ENCODE measurements at places on chromosomes 3 and 15.

GRCh38 chr3:152517502-152517901 is 248.8 kb downstream of the MBNL1 start:
- no peak for DNase-seq

- no peak for DNase-seq
Measured at GRCh38 chr3:58874795-58875194, 175.0 kb downstream of the CFAP20DC start.

GRCh38 chr3:195802261-195802701 is 9.4 kb downstream of the MUC4 start:
- DNase-seq: no peak

GRCh38 chr15:32729700-32730395 is 12.0 kb downstream of the GREM1 start:
- no peak for DNase-seq

DNA sequence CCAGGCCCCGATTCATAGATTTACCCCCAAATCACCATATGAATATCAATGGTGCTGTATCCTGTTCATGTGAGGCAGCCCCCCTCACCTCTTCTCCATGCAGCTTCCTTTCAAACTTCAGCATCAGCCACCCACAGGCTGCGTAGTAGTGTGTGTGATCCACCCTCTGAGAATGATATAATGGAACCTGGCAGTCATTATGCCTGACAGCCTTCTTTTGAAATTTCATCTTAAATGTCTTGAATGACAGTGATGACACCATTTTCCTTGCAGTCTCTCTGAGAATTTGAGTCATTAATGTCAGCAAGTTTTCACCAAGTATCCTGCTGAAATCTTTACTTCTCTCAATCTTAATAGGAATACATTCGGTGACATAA is 3.5 kb upstream of the CLRN1 start:
- DNase-seq: no peak

- no peak for DNase-seq
Measured at GRCh38 chr3:187465503-187465902, 97.3 kb downstream of the RTP4 start.

DNA sequence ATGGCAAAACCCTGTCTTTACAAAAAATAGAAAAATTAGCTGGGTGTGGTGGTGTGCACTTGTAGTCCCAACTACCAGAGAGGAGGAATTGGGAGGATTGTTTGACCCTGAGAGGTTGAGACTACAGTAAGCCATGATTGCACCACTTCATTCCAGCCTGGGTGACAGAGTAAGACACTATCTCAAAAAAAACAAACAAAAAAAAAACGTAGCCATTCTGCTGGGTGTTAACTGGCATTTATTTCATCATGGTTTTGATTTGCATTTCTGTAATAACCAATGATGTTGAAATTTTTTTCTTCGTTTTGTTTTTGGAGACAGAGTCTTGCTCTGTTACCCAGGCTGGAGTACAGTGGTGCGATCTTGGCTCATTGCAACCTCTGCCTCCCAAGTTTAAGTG is 63.3 kb downstream of the RPLP1 start:
- no peak for DNase-seq

- DNase-seq: no peak
Measured at GRCh38 chr3:115187149-115187757, 40.2 kb upstream of the ZBTB20 start.

DNA sequence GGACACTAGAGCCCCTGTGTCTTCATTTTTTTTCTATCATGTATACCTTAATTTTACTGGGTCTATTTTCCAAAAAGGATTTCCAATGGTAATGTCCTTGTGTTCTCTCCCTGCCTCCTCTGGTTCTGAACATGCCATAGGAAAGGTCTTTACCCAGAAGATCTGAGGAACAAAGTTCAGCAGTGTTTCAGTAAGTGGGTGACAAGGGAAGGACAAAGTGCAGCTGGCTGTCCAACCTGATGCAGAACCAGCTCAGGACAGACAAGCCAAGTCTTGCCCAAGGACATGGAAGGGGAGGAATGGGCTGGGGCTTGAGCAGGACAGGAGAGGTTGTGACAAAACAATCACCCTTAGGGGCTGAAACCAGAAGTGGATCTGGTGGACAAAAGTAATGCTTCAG is 61.2 kb upstream of the STRIT1 start:
- no peak for DNase-seq

- DNase-seq: no peak
Measured at GRCh38 chr3:179482857-179483256, 31.6 kb upstream of the GNB4 start.

GRCh38 chr3:187327845-187328244 is 36.3 kb upstream of the MASP1 start:
- DNase-seq: no peak

GRCh38 chr3:51718547-51719409 is 11.9 kb downstream of the GRM2 start:
- DNase-seq: no peak

DNA sequence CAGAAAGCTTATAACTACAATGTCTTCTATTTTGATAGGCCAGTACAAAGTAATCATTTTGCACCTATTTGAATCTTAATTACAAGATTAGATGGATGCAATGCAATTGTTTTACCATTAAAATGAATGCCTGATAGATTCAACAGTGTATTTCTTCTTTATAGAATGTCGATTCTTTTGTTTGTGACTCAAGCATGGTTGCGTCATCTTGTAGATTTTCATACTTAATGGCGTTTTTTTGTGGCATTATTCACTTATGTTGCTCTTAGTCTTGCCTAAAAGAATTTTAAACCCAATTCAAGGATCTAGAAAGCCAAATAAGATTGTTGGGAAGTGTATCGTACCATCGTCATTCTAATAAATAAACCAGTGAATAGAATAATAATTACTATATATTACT is 21.4 kb downstream of the ZBTB38 start:
- DNase-seq: no peak

DNA sequence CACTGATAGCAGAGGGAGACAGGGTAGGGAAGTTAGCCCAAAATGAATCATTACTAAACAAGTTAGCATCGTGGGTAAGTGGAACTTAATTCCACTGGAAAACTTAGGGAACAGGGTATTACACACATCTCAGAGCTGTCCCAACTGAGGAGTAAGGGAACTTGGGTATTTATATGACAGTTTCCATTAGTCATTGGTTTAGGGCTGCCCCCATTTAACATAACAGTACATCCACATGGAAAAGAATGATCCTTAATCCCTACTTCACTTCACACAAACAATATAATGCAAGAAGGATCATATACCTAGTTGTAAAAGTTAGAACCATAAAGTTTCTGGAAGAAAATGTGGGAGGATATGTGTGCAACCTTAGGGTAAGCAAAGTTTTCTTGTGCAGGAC is 4.3 kb upstream of the REC114 start:
- DNase-seq: no peak

DNA sequence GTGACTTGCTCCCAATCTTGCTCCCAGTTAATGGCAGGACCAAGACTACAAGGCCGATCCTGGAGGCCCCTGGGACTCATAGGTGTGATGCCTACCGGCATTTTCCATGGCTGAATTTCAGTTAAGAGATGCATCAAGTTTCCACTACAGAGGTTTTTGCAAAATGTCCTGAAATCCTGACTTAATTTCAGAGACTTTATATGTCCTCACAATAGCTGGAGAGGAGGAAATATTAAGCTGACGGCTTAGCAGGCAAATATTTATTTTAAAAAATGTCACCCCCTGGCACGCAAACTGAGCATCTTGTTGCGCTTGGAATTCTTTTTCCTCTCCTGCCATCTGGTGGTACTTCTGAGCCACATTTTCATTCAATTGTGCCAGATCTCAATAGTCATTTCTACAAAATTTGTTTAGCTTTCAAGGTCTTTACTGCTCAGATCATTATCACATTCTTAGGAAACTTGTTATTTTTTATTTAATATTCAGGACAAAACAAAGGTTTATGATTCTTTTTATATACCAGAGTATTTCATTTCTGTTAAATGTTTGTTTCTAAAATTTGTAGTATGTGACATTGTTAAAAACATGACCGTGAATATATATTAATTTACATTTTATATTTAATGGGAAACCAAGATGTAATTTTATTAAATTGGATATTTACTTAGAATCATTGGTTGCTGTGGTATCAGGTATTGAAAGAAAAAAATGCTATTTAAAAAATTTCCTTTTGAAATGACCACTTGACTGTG is 189.2 kb upstream of the THRB start:
- DNase-seq: peak; percentile 1

DNA sequence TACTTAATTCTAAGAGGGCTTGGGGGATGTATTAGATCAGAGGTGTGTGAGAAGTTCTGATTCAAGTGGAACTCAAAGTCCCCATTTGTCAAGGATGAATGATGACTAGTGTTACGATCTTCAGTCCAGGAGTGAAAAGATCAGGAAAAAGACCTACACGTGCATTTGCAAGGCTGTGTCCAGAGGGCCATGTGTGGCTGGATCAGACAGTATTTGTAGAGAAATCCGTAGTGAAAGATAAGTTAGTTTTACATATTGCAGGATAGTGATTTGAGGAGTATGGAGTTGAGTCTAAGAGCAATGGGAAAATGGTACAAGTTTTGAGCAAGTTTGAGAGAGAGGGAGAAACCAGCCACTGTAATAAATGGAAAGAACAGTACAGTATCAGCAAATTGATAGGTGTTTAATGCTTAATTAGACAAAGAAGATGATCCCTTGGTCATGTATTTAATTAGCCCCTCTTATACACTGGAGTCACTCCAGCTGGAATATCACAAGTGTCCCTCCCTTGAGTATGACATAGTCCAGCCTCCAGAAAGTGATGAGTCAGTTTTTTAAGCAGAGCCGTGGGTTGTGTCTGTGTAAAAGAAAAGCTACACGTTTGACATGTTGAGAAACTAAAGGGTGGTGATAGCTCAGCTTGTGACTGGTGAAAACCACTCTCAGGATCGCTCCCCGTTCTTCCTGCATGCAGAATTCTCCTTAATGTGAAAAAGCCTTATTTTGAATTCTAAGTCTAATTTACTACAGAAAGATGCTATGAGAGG is 348.8 kb downstream of the ROBO1 start:
- DNase-seq: no peak

DNA sequence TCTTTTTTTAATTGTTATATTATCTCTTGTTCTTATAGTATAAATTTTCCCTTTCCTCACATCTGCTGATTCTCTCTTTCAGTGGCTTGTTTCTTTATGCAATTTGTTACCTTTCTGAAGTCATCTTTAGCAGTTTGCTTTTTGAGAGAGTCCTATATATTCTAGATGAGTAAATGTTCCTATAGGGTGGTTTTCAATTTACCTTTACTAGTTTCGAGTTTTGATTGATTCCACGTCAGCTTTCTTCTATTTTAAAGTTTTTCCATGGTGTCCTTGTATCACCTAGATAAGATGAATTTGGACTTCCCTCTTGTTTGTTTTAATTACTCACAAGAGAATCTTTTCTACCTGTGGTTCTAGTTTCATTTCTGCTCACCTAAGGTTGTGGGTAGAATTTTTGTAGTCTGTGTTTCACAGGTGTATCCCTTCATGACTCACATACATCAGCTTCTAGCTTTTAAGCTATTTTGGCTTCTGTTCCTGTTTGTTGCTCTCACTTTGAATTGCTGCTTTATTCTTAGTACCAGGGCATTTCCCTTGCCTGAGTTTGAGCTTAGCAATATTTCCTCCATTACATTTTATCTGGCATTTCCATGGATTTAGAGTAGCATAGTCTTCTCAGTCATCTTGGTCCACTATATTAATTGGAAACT is 6.4 kb downstream of the TEX9 start:
- no peak for DNase-seq

DNA sequence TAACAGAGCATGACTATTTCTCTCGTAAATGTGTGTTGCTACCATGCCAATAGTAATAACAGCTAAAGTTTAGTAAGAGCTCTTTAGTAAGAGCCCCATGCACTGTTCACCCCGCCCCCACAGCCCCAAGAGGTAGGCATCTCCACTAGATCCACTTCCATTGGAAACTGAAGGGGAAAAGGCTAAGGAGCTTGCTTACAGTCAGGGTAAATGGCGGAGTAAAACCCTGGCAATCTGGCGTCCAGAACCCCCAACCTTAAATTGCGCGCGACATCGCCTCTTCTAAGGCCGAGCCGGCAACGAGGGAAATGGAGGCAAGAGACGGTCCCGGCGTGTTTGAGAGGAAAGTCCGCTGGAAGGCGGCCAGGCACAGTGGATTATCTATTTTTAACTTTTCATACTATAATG is 654 bp upstream of the C3orf38 start:
- peak; percentile 70 for DNase-seq

DNA sequence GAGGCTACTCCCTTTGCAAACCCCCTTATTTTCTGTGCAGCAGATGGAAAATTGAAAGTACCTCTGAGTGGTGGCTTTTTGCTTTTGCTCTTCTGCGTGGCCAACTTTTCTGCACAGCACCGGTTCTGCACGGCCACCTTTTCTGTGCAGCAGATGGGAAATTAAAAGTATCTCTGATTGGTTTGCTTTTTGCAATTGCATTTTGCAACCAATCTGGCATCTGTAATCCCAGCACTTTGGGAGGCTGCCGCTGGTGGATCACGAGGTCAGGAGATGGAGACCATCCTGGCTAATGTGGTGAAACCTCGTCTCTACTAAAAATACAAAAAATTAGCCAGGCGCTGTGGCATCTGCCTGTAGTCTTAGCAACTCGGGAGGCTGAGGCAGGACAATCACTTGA is 79.5 kb upstream of the CHMP2B start:
- no peak for DNase-seq

GRCh38 chr3:176491084-176491483 is 706.2 kb downstream of the TBL1XR1 start:
- no peak for DNase-seq

- DNase-seq: peak; percentile 51
Measured at GRCh38 chr3:179148616-179149405, 654 bp downstream of the PIK3CA start.

- DNase-seq: no peak
Measured at GRCh38 chr3:157061265-157061664, 98.7 kb downstream of the CCNL1 start.

DNA sequence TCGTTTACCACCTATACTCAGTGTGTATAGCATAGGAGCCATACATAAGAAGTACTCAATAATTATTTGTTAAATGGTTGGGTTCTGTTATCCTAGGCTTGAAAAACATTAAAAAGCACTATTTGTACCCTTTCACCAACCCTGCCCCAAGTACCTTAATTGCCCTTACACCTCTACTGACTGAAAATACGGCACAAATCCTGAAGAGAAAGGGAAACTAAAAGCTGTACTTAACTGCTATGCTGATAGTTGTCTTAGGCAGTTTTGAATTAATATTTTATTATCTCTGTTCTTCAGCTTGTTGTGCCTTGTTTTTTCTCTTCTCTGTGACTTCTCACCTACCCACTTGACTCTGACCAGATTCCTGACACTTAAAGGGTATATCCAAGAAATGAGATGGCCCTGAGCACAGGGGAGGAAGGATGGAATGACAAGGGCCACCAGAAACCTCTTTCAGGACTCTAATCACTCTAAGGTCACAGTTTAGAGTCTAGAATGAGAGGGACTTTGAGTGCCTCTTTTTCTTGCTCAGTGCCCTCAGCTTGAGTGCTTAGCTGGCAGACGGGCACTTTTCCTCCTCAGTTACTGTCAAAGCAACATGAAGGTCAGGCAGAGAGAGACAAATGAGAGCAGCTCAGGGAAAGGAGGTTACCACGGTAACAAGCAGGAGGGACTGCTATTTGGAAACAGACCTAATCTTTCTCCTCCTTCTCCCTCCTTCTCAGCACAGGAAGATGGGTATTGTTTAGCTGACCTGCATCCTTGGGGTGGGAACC is 136.5 kb downstream of the ZNF609 start:
- peak; percentile 67 for DNase-seq

Measured in NCI-H2227 treated with DMSO at 0.1 percent for 48 hours (cell line).